KBM-7 (cell line): ENCODE measurements at places on chromosomes 12 and 14.

- peak; percentile 88 for DNase-seq
Measured at GRCh38 chr12:89333564-89334252, 18.6 kb downstream of the DUSP6 start.

DNA sequence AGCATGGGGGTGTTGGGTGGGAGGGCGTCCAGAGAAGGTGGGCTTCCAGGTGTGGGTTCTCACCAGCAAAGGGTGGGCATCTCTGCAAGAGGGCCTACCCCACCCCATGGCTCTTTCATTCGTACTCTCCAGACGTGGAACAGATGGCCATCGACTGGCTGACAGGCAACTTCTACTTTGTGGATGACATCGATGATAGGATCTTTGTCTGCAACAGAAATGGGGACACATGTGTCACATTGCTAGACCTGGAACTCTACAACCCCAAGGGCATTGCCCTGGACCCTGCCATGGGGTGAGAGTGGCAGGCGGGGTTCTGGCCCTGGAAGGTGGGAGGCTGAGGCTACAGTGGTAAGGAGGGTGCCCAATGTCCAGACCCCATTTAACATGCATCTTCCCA is 6.7 kb upstream of the LRP1-AS start:
- DNase-seq, result no peak

DNA sequence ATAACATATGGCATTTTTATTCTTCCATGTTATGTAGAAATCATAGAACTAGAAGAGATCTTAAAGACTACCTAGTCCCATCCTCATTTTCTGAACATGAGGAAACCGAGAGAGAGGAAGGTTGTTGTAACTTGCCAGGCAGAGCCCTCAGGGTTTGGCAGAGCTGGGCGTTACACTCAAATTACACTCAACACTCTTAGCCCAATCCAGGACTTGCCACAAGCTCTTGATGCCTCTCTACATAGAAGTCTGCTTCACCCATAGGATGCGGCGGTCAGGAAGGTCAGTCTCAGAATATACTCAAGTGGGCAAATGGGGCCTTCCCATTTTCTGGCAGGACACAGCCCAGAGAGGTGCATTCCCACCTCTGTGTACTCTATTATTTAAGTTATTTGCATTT is 208.1 kb downstream of the ZFP36L1 start:
- DNase-seq, result no peak

DNA sequence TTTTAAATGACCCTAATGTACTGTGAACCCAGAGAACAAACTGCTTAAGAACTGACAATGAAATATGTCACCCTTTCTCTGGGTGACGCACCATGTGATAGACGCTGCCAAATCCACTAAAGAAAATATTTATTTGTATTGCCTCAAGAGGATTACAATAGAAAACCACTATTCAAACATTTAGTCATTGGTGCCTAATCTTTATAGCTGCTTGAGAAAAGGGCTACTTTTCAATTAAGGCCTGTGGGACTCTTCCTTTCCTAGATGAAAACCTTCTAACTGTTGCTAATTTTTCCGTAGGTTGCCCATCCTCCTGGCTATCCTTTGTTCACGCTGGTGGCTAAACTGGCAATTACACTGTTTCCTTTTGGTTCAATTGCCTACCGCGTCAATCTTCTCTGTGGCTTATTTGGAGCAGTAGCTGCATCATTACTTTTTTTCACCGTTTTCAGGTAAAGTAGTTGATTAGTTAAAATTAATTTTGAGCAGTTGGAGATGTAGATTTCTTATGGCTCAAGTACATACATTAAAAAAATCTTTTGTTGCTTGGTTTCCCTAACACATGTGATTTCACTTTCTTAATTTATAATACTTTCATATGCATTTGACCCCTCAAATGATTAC is 6.0 kb downstream of the TMEM260 start:
- no peak for DNase-seq

GRCh38 chr14:70696026-70696425 is 54.3 kb downstream of the TTC9 start:
- DNase-seq, result no peak

DNA sequence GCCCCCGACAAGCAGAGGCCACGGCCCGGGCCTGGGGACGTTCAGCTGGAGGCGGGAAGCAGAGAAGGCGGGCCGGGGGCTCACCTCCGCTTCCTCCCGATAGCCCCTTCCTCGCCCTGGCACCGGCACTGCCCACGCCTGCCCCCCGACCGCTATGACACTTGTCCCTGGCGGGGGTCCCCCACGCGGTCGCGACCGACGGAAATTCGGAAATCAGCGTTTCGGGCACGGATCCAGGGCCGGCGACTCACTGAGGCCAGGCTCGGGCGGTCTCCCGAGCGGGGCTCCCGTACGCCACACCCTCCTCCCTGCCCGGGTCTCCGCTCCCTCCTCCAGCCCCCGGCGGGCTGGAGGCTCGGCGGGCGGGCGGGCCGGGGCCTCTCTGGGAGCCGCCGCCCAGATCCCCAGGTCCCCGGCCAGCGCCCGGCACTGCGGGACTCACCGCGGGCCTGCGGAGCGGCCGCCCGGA is 581 bp downstream of the PITPNM2 start:
- peak; percentile 14 for DNase-seq

- peak; percentile 89 for DNase-seq
Measured at GRCh38 chr14:95507174-95507573, 9.3 kb downstream of the SYNE3 start.

DNA sequence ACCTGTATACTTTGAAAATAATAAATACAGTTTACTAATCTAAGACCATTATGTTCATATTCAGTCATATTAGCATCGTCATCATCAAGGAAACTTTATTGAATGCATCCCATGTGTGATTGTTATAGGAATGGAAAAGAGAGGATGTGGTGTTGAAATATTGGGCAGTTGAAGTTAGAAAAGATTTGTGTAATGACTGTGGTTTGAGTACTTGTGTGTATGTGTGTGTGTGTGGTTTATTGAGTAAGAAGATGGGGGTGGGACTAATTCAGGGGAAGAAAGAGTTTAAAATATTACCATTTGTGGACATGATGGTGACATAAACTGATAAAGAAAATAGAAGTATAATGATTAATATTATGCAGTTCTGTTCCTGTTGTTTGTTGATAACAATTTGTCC is 238.7 kb upstream of the SEL1L start:
- DNase-seq, result no peak

DNA sequence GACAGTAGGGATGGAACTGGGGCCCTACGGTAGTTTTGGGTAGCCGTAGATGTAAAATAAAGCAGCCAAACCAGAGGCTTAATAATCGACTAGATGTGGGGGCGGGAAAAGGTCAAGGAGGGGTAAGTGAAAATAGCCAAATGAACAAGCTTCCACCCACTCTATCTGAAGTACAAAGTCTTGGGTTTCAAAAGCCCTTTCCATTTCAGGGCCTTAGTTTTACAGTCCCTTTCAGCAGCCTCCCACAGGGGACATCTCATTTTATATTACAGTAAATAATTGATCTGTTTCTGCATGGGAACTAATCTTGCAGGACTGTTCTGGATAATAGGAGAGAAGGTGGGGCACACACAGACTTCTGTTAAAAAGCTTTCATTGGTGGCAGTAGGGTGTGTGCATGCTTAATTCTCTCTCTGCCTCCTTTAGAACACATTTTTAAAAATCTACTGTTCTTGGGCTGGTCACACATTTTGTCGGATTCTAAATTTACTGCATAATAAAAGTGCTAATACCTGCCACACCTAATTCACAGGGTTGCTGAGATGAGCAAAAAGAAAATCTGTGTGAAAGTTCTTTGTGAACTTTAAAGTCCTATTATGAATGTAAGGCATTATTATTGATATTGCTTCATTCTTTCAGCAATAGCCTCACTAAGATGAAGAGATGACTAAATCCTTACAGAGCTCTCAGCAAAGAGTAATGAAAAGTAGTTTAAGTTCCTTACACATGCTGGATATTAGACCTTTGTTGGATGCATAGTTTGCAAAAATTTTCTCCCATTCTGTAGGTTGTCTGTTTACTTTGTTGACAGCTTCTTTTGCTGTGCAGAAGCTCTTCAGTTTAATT is 104.6 kb downstream of the ITPR2 start:
- DNase-seq, result no peak

GRCh38 chr12:106136263-106136662 is 2.5 kb downstream of the NUAK1 start:
- peak; percentile 75 for DNase-seq

GRCh38 chr14:77554816-77555599 is 56.4 kb upstream of the ISM2 start:
- no peak for DNase-seq

GRCh38 chr12:29113101-29113500 is 36.0 kb upstream of the FAR2 start:
- DNase-seq, result no peak

DNA sequence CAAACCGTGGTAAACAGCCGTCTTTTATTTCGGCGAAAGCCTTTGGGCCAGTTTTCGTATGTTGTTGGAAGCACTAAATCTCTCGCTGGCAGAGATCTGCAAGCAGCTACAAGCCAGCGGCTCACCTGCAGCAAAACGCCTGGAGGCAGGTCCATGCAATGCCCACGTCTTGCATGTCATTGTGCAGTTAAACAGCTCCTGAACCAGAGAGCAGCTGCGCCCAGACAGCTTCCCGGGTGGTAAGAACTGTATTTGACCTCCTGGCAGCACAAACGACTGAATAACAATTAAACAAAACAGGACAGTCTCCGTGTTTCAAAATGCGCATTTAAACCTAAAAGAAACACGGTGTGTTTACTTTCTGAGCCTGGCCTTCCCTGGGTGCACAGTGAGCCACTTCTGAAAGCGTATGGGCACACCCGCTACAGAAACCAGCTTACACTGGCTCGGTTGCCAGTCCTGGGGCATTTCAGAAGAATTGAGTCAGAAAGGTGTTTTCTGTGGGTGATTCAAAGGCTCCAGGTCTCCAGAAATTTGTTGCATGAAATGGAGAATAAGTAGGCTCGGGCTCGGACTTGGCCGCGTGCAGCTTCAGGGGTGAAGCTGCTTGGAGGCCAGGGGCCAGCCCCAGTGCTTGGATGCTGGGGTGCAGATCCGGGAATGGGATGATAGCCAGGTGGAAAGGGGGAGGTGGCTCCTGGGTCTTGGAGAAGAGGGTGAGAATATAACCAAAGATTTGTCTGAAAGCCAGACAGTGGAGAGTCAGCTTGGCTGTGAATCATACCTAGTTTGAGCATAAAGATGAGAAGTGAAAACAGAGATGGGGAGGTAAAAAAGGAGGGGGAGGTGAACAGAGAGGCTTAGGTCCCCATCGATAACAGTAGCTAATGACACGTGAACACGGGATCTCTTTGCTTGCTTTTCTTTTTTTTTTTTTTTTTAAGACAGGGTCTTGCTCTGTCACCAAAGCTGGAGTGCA is 24.9 kb upstream of the FZD10 start:
- no peak for DNase-seq

- DNase-seq, result no peak
Measured at GRCh38 chr14:73263606-73264005, 26.3 kb downstream of the PAPLN start.

DNA sequence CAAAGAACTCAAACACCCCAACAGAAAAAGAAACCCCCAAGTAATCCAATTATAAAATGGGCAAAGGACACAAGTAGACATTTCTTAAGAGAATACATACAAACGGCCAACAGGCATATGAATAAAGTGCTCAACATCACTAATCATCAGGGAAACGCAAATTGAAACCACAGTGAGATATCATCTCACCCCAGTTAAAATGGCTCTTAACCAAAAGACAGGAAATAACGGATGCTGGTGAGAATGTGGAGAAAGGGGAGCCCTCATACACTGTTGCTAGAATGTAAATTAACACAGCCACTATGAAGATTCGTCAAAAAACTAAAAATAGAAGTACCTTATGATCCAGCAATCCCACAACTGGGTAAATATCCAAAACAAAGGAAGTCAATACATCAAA is 52.4 kb downstream of the CLMN start:
- no peak for DNase-seq

- DNase-seq, result no peak
Measured at GRCh38 chr12:76329159-76329558, 19.1 kb downstream of the BBS10 start.

GRCh38 chr12:14921218-14921617 is 17.1 kb downstream of the ERP27 start:
- no peak for DNase-seq

- peak; percentile 93 for DNase-seq
Measured at GRCh38 chr12:89733579-89734201, 25.1 kb upstream of the ATP2B1 start.

DNA sequence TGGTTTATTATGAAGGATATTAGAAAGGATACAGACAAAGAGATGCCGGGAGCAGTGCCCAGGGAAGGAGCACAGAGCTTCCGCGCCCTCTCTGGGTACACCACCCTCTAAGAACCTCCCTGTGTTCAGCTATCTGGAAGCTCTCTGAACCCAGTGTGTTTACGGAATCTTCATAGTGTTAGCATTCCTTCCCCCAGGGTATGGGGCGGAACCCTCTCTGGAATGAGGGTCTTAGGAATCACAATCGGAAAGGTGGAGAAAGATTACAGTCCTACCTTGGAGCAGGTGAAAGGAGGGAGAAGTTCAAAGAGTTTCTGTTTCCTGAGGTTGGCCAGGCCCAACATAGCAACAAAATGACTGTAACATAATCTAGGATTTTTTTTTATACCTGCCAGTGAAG is 6.8 kb upstream of the NUDT4 start:
- no peak for DNase-seq

GRCh38 chr14:35689000-35689460 is 120.1 kb downstream of the RALGAPA1 start:
- no peak for DNase-seq

DNA sequence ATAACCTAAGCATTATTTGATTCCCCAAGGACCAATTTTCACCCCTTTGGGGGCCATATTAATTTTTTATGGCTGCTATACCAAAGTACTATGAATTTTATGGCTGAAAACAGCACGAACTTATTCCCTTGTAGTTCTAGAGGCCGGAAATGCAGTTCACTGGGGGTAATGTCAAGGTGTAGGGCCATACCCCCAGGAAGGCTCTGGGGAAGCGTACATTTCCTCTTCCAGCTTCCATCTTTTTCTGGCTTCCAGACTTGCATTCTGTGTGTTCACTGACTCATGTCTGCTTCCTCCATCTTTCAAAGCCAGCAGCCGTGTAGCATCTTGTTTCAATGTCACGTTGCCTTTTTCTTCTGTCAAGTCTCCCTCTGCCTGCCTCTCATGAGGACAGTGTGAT is 133.5 kb downstream of the BICD1 start:
- DNase-seq, result no peak

GRCh38 chr12:39587225-39587624 is 32.4 kb downstream of the ABCD2 start:
- peak; percentile 37 for DNase-seq

- no peak for DNase-seq
Measured at GRCh38 chr12:29273178-29273843, 107.7 kb downstream of the ERGIC2 start.
